ENCODE measurements at places on chromosomes 1 and 21.

GRCh38 chr1:21311016-21311415, 20.8 kb upstream of the ECE1 start:
- DNase-seq: no peak

- DNase-seq: no peak
Measured at GRCh38 chr1:9174243-9174642, 45.3 kb upstream of the GPR157 start.

DNA sequence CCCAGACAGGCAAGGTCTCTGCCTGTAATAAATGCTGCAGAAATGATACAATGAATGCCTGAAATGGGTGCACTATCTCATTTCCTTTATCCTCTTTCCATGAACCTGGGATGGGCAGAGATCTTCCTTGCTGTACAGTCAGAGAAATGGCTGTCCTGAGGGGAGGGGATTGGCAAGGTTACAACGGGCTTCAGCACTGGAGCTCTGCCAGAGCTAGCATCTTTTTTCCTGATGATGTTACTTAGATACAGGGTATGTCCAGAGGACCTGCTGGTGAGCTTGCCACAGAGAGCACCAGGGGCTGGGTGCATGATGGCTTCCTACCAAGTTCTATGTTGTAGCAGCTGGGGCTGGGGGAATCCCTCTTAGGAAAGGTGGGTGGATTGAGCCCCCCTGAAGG, 115.1 kb downstream of the PLXNA2 start:
- no peak for DNase-seq

GRCh38 chr1:106027871-106028270, 1028.6 kb upstream of the PRMT6 start:
- DNase-seq: no peak

GRCh38 chr1:2130871-2131289, 63.7 kb downstream of the FAAP20 start:
- no peak for DNase-seq

- DNase-seq: no peak
Measured at GRCh38 chr1:113027007-113027406, 46.0 kb upstream of the LRIG2 start.

GRCh38 chr1:206803221-206803730, 31.0 kb upstream of the IL10 start:
- peak; percentile 72 for DNase-seq

DNA sequence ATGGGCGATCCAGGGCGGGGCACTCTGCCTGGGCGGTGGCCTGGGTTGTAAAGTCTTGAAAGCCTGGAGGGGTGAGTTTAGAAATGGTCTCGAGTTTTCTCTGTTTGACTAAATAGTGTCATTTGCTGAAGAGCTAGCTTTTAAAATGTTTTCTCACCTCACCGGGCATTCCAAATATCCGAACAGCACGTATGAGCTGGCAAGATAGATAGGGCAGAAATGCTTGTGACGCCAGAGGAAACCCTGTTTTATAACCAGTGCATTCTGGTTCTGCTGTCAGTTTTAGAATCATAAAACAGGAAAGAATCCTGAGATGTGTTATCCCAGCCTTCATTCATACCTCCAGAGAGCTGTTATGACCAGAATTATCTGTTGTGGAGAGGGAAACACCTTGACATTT, 725 bp downstream of the RTCA start:
- DNase-seq: no peak

GRCh38 chr1:206772243-206772937, at the start of gene IL10:
Gene IL10, minus strand, starts transcription at chr1:206772494. Its CDS starts 59 bp downstream, at chr1:206772435.
- DNase-seq: no peak

GRCh38 chr1:94621395-94621794, 79.8 kb upstream of the F3 start:
- DNase-seq: no peak

GRCh38 chr1:234558330-234558836, 51.6 kb downstream of the IRF2BP2 start:
- DNase-seq: no peak

GRCh38 chr21:45859041-45859761, 122.4 kb upstream of the COL6A1 start:
- no peak for DNase-seq

DNA sequence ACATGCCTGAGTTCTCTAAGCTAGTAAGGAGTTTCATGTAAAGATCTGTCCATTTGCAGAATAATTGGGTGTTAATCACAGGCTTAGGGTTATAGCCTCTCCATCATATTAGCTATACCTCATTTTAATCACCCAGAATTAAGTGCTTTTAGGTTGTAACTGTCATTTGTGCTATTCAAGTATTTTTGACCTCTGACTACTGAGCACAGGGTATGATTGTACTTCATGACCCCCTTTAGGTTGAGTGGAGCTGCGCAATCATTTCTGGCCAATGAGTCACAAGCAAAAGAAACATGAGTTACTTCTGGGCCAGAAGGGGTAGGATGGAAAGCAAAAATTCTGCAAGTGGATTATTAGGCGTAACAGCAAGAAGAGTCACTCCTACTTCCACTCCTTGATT, 8.4 kb upstream of the SNX7 start:
- no peak for DNase-seq

GRCh38 chr1:221712776-221713431, 29.0 kb downstream of the DUSP10 start:
- peak; percentile 62 for DNase-seq

GRCh38 chr1:53766194-53766742, 27.3 kb upstream of the GLIS1 start:
- DNase-seq: no peak

- peak; percentile 80 for DNase-seq
Measured at GRCh38 chr1:37477198-37477931, 3.0 kb downstream of the ZC3H12A start.

DNA sequence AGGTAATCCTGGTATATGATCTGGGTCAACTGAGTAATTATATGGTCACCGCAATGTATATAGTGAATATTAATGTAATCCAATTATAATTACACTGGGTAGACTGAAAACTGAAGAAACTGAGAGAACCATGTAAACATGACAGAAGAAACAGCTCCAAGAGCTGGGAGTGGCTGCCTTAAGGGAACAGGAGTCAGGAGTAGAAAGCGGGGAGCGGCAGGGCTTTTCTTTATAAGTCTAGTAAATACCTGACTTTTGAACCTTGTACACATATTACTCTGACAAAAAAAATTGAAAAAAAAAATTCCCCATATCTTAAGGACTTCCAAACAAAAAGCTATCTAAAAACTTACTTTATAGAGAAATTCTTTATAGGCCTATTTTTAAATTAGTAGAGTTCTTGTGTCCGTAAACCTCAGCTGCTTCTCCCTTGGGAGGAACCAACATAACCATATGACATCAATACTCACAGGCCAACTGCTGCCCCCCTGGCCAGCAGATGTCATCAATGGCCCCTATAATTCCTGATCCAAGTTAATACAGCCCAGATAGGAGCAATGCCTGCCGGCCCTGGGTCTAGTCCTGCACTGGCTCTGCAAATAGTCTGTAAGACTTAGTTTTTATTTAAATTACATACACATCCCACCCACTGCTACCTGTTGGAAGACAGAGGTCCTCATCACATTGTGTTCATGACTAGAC, 33.8 kb downstream of the THAP3 start:
- DNase-seq: no peak

DNA sequence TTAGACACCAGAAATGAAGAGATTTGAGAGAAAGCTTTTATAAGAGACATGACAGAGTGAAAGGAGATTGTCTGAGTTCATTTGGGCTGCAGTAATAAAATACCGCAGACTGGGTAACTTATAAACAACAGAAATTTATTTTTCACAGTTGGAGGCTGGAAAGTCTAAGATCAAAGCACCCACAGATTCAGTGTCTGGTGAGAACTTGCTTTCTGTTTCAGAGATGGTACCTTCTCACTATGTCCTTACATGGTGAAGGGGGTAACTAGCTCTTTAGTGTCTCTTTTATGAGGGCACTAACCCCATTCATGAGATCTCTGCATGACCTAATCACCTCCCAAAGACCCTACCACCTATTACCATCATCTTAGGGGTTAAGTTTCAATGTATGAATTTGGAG, 30.9 kb upstream of the FCRL4 start:
- DNase-seq: no peak
